ENCODE measurements at places on chromosomes 1 and 21. TPM values are rescaled to one million over a fixed set of nuclear protein-coding genes. Genes with fewer than 3 reads are reported as not detected.

ERG gene
- 0.49 TPM for total RNA-seq

OR2G2 gene
- total RNA-seq, result not detected

NTPCR gene
- total RNA-seq, result 46.8 TPM

- H3K36me3 ChIP-seq, result no peaks in the 10 kb centered on the region
- no peak overlapping the region for H3K4me3 ChIP-seq
- H3K27ac ChIP-seq, result no peak overlapping the region
Observed at GRCh38 chr1:47696404-47696736, 258.5 kb downstream of the FOXD2 start.

GRCh38 chr1:210715072-210715471 lies 386.4 kb downstream of the HHAT start:
- H3K4me1 ChIP-seq, result no peaks in the 10 kb centered on the region
- DNase-seq, result no peak
- H3K27ac ChIP-seq, result no peak overlapping the region
- no peaks in the 10 kb centered on the region for H3K27me3 ChIP-seq
- H3K4me3 ChIP-seq, result no peak overlapping the region
- no peaks in the 10 kb centered on the region for H3K36me3 ChIP-seq

GRCh38 chr1:235932090-235932510 lies 65.4 kb upstream of the LYST start:
- H3K27ac ChIP-seq, result no peak overlapping the region
- no peaks in the 10 kb centered on the region for H3K36me3 ChIP-seq
- no peak for DNase-seq
- peaks cover 10% of the 10 kb centered on the region for H3K4me1 ChIP-seq
- H3K27me3 ChIP-seq, result no peaks in the 10 kb centered on the region
- no peak overlapping the region for H3K4me3 ChIP-seq

DNA sequence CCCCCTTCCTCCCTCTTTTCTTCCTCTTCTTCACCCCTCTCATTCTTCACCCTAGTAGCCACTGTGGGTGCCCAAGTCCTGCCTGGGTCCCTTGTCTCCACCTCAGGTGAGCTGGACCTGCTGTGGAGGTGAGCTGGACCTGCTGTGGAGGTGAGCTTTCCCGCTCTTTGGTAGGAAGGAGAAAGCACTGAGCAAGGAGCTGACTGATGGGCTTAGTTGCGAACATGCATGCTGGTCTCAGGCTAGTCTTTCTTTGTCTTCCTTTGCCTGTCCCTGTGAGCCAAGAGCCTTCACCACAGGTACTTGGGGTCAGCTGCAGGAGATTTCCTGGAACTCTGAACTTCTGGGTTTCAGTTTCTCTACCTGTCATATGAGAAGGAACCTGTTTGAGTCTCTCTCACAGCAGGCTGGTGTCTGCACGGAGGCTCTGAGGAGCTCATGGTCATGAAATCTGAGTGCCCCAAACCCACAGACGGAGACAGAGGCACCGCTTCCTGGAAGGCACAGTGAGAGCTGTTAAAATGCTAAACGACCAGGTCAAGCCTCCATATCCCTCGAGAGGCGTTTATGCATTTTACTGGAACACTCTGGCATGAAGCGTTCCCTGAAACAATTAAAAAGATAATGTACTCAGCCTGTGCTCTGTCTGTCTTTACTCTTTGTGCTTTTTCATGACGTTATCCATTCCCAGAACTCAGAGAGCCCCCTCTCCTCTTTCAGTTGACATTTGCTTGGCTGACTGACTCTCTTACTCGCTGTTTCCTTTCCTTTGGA lies 69.5 kb downstream of the RHOU start:
- H3K4me3 ChIP-seq, result no peak overlapping the region
- no peaks in the 10 kb centered on the region for H3K36me3 ChIP-seq
- no peak overlapping the region for H3K27ac ChIP-seq
- no peaks in the 10 kb centered on the region for H3K27me3 ChIP-seq

- H3K4me3 ChIP-seq, result no peak overlapping the region
- H3K27me3 ChIP-seq, result no peaks in the 10 kb centered on the region
- DNase-seq, result no peak
- H3K27ac ChIP-seq, result no peak overlapping the region
- H3K36me3 ChIP-seq, result no peaks in the 10 kb centered on the region
- no peaks in the 10 kb centered on the region for H3K4me1 ChIP-seq
Observed at GRCh38 chr1:116194568-116194967, 83.4 kb downstream of the MAB21L3 start.

- no peak overlapping the region for H3K4me3 ChIP-seq
- H3K27me3 ChIP-seq, result no peaks in the 10 kb centered on the region
- peaks cover 16% of the 10 kb centered on the region for H3K4me1 ChIP-seq
- no peak for DNase-seq
- no peaks in the 10 kb centered on the region for H3K36me3 ChIP-seq
- H3K27ac ChIP-seq, result no peak overlapping the region
Observed at GRCh38 chr1:15431571-15431948, 6.7 kb upstream of the CTRC start.

- H3K36me3 ChIP-seq, result no peaks in the 10 kb centered on the region
- no peak overlapping the region for H3K4me3 ChIP-seq
- DNase-seq, result no peak
- no peaks in the 10 kb centered on the region for H3K4me1 ChIP-seq
- H3K27ac ChIP-seq, result no peak overlapping the region
Observed at GRCh38 chr1:43610339-43610738, 39.6 kb upstream of the KDM4A start.

GRCh38 chr1:109630898-109631512 lies 11.4 kb downstream of the AMPD2 start:
- H3K4me3 ChIP-seq, result no peak overlapping the region
- DNase-seq, result no peak
- no peak overlapping the region for H3K27ac ChIP-seq
- no peaks in the 10 kb centered on the region for H3K27me3 ChIP-seq
- no peaks in the 10 kb centered on the region for H3K4me1 ChIP-seq
- no peaks in the 10 kb centered on the region for H3K36me3 ChIP-seq

- no peak overlapping the region for H3K4me3 ChIP-seq
- H3K27me3 ChIP-seq, result no peaks in the 10 kb centered on the region
- H3K4me1 ChIP-seq, result peaks cover 3% of the 10 kb centered on the region
Observed at GRCh38 chr1:220742520-220742919, 5.6 kb upstream of the MTARC2 start.

- no peak for DNase-seq
- H3K27ac ChIP-seq, result no peak overlapping the region
- no peaks in the 10 kb centered on the region for H3K4me1 ChIP-seq
- no peaks in the 10 kb centered on the region for H3K27me3 ChIP-seq
Observed at GRCh38 chr1:48940962-48941732, 164.5 kb upstream of the BEND5 start.

DNA sequence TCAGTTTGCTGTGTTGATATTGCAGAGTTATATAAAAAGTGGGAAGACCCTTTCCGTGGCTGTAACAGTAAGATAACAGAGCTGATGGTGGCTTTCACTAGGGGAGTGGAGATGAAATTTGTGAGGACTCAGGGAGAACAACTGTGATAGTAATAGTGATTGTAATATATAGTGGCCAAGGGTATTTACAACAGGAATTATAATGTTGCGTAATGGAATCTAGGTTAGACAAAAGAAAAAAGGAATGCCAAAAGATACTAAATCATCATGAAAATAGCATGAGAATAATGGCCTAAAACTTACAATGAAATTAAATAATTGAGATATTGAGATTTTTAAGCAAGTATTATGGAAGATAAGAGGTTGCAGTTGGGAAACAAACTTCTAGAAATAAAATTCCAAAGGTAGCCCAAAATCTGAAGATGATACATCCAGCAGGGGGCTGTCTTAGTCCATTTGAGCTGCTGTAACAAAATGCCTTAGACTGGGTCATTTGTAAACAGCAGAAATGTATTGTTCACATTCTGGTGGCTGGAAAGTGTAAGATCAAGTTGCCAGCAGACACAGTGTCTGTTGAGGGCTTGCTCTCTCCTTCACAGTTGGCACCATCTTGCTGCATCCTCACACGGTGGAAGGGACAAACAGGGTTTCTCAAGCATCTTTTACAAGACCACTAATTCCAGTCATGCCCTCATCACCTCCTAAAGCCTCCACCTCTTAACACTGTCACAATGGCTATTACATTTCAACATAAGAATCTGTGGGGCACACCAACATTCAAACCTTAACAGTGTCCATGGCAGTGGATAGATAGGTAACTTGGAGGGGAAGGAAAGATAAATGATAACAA lies 711.2 kb downstream of the MRPL39 start:
- no peak overlapping the region for H3K27ac ChIP-seq
- no peaks in the 10 kb centered on the region for H3K4me1 ChIP-seq
- H3K4me3 ChIP-seq, result no peak overlapping the region
- H3K36me3 ChIP-seq, result no peaks in the 10 kb centered on the region

DNA sequence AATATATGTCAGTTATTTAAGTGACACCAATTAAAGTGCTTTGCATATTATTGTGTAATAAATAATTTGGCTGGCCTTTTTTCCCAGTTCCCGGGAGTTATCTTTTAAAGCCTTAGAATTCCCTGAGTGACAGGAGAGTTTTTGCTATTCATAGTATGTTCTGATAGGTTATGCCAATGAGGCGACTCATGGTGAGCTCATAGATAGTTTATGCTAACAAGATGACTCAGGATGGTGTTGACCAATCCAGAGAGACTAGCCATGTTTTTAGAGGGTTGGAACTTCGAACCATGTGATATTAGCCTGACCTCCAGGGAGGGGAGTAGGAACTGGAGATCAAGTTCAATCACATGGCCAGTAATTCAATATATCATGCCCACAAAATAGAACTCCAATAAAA lies 310.8 kb downstream of the USP25 start:
- H3K4me1 ChIP-seq, result no peaks in the 10 kb centered on the region
- no peak overlapping the region for H3K27ac ChIP-seq
- no peaks in the 10 kb centered on the region for H3K27me3 ChIP-seq

DNA sequence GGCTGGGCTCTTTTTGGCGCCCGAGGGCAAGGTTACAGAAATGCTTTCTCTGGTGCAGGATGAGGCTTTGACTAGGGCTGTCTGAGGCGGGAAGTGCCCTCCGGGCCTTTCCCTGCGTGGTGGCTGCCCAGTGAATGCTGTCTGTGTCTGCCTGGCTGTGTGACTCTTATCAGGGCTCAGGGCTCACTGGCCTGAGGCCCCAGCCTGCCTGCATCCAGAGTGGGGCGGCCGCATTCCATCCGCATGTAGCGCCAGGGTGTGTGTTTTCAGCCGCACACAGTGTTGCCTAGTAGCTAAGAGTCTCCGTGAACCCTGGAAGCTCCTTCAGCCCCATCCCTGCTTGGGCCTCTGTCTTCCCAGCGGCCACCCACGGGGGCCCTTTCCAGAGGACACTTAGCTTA lies 59.1 kb downstream of the FAAP20 start:
- no peak overlapping the region for H3K27ac ChIP-seq
- DNase-seq, result no peak
- no peaks in the 10 kb centered on the region for H3K27me3 ChIP-seq
- no peak overlapping the region for H3K4me3 ChIP-seq
- no peaks in the 10 kb centered on the region for H3K36me3 ChIP-seq
- H3K4me1 ChIP-seq, result peaks cover 11% of the 10 kb centered on the region

DNA sequence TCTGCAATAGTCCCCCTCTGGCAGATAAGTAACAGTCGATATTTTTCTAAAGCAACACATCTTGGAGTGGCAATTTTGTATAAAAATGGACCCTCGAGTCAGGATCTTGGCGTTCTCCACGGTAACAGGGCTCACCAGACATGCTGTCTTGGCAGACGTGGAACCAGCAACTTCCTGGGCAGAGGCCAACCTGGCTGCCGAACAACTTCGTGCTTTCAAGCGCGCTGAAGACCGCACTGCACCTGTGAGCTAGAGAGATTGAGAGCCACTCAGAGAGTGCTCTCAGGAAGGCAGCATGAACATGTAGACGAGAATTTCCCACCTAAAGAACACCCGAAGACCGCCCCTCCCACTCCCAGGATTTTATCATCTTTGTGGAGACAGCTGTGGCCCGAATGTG lies 7.3 kb downstream of the C1orf174 start:
- no peaks in the 10 kb centered on the region for H3K27me3 ChIP-seq
- H3K27ac ChIP-seq, result no peak overlapping the region
- peaks cover 15% of the 10 kb centered on the region for H3K36me3 ChIP-seq
- DNase-seq, result no peak
- no peaks in the 10 kb centered on the region for H3K4me1 ChIP-seq

DNA sequence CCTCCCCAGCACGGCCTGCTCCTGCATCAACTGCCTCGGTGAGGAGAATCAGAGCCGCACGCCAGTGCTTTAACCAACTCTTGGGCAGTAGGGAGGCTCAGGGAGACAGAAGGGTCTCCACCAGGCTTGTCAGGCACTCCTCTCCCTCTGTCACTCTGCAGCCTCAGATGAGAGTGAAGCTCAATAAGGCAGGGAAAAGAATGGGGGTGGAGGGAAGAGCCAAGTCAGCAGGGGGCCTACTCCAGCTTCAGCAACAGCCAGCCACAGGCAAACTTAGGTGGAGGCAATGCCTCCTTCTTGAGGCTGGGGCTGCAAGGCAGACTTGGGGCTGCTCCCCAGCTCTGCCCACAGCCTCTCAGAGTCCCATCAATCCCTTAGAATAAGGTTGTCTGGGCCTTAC lies 51.8 kb upstream of the A3GALT2 start:
- H3K36me3 ChIP-seq, result no peaks in the 10 kb centered on the region
- no peaks in the 10 kb centered on the region for H3K27me3 ChIP-seq
- H3K4me3 ChIP-seq, result no peak overlapping the region
- H3K4me1 ChIP-seq, result peaks cover 2% of the 10 kb centered on the region
- no peak overlapping the region for H3K27ac ChIP-seq

DNA sequence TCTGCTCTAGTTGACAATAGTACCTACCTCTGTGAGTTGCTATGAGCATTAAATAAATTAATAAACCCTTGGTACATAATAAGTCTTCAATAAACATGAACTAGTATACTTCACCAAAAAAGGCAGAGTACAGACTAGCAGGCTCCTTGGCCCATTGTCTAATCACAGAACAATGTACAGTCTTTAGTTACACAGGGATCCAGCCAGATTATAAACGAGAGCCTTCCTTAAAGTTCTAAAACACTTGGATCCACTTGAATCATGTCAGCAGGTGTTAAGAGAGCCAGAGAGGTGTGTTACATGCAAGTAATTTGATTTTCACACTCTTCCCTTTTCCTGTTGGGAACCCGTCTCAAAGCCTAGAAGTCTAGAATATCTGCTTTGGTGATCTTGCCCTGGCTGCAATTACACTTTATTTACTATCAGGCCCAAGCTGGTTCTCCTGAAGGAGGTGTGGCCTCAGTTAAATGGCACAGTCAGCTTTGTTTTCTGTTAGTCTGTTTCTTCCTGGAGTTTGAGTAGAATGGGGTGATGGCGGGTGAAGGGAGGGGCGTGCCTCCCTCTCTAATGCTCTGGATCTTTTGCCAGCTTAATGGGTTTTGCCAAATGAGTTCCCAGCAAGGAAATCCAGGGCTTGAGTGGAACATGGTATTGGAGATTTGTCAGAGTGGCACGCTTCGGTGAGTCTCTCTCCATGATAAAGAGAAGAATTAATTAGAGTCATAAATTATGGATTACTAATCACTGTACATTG lies 570.9 kb upstream of the CAMK1G start:
- no peak overlapping the region for H3K4me3 ChIP-seq
- no peaks in the 10 kb centered on the region for H3K27me3 ChIP-seq
- DNase-seq, result no peak
- H3K4me1 ChIP-seq, result no peaks in the 10 kb centered on the region
- no peak overlapping the region for H3K27ac ChIP-seq
- H3K36me3 ChIP-seq, result no peaks in the 10 kb centered on the region

GRCh38 chr1:97621955-97622354 lies 298.9 kb downstream of the DPYD start:
- no peak overlapping the region for H3K4me3 ChIP-seq
- H3K27me3 ChIP-seq, result no peaks in the 10 kb centered on the region
- DNase-seq, result no peak
- H3K36me3 ChIP-seq, result no peaks in the 10 kb centered on the region
